ENCODE measurements at places on chromosomes 7 and 10.

GRCh38 chr10:133087045-133087678, 562 bp upstream of the ADGRA1 start:
- DNase-seq, result no peak

DNA sequence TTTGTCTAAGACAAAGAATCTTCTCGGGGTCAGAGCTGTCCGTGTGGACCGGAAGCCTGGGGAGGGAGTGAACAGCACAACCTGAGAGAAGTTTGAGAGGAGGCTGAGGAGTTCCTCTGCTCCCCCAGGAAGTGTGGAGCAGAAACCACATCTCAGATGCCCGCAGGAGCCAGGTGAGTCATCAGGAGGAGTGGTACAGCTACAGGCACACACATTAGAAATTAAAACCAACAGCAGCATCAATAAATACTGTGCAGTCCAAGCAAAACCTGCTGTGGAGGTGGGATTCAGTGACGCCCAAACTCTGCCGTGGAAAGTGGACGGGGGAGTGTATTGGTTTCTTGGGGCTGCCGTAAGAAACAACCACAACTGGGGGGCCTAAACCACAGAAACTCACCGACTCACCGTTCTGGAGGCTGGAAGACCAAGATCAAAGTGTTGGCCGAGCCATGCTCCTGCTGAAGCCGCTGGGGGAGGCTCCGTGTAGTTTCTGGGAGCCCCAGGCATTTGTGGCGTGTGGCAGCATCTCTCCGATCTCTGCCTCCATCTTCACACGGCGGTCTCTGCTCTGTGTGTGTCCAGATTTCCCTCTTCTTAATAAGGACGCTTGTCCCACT, 31.2 kb upstream of the GARS1 start:
- DNase-seq, result peak; percentile 43

- DNase-seq, result no peak
Observed at GRCh38 chr10:1123972-1124371, 67.8 kb downstream of the WDR37 start.

GRCh38 chr10:44959247-44960087, at the start of gene RASSF4:
Gene RASSF4 (plus strand): TSS chr10:44959802. CDS start chr10:44970203, 10,401 bp downstream.
- DNase-seq, result peak; percentile 32

- DNase-seq, result no peak
Observed at GRCh38 chr10:109780997-109781396, 142.3 kb downstream of the XPNPEP1 start.

GRCh38 chr10:77350711-77351119, 286.9 kb downstream of the KCNMA1 start:
- peak; percentile 1 for DNase-seq

- DNase-seq, result no peak
Observed at GRCh38 chr7:106143711-106144337, 31.7 kb upstream of the SYPL1 start.

GRCh38 chr10:111677759-111678158, 505.8 kb downstream of the GPAM start:
- DNase-seq, result no peak

DNA sequence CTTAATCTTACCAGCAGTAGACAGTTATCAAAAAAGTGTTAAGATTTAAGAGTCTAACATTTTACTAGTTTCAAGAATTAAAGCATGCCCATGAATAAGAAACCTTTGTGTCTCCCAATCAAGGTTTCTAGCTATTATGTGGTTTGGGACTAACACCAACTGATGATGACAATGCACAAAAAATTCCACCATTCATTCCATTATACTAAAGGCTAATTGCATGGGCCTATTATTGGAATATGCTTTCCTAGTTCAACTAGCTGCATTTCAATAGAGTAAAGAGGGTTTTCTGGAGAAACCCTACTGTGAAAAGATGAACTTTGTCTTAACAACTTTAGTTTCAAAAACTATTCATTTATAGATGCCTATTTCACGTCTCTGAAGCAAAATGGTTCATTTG, 44.6 kb downstream of the UBE2H start:
- DNase-seq, result no peak

DNA sequence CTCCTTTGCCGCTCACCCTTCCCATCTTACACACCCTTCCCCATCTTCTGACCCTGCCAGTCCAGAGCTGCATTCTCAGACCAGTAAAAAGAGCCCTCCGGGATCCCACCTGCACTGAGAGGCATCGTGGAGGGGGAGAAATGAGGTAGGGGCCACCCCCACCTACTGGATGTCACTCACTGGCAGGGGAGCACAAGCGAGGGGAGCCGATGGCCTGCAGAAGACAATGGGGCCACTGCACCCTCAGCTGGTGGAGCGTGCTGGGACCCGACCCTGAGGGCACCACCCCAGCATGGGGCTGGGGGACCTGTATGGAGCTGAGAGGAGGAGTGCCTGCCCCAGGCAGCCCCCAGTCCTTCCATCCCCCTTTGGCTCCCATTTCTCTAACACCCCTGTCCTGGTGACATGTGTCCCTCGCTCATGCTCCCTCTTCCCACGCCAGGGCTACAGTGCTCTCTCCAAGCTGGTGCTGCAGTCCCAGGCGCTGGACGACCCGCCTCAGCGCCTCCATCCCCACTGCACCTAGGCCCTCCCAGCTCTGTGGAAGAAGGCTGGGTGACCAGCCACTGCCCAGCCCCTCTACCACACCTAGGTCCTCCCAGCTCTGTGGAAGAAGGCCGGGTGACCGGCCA, 49.8 kb downstream of the RASGEF1A start:
- DNase-seq, result no peak

- peak; percentile 16 for DNase-seq
Observed at GRCh38 chr10:121284936-121285335, 313.3 kb downstream of the FGFR2 start.

Measured in DMS79 treated with DMSO at 0.1 percent for 48 hours (cell line).